ENCODE measurements at places on chromosomes 16 and 17.
A peak's percentile ranks its signal among the peaks of the same experiment; 100 is the strongest.

- DNase-seq, result no peak
These were observed 1.5 kb downstream of the ATPAF2 start for GRCh38 chr17:18037486-18037885.

DNA sequence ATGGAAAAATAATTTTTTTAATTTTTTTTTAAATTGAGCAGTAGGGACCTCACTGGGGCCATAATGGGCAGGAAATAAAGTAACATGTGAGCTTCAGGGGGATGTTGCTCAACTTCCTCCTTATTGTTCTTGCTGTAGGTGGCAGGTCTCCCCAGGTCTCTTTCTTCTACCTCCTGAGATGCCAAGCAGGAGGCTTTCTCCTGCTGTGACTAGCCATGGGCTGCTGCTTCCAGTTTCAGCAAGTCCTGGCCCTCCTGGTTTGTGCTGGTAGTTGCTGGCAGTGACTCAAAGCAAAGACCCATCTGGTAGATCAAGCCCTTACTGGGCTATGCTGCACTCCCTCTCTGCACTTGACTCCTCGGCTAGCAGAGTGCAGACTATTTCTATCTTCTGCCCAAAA, 2.3 kb downstream of the DPEP2NB start:
- no peak for DNase-seq

- DNase-seq, result no peak
These were observed 14.2 kb upstream of the CCL1 start for GRCh38 chr17:34377078-34377823.

GRCh38 chr16:88886845-88887521, 20.5 kb upstream of the PABPN1L start:
- no peak for DNase-seq

DNA sequence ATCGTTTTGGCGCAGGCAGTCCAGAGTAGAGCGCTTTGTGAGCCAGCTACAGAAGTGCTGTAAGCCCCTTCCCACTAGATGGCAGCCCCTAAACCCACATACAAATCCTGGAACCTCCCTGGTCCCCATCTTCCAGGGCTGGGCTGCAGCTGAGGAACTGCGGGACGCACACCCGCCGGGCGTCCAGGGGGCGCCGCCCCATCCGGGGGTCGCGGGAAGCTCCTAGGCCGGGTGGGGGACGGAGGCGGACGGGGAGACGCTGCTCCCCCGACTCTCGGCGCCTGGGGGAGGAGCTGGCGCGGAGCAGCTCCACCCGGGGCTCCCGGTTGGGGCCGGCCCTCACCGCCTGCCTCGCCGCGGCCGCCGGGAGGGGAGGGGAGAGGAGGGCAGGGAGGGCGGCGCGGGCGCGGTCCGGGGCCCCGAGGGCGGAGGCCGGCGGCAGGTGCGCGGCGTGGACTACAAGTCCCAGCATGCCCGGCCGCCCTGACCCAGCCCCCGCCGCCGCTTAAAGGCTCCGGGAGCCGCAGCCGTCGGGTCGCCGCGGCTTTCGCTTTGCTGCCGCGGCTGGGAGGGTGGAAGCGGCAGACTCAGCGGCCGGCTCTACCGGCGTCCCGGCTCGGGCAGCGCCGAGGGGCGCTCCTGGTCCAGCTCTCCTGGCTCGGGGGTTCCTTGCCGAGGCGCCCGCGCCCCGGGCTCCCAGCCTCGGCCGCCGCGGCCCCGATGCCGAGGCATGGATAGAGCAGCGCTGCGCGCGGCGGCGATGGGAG, at the start of gene KSR1:
Gene KSR1, plus strand, starts transcription at position 535 of the 767 bp plus-strand sequence. Its CDS starts 196 bp downstream, at position 731.
- DNase-seq, result peak; percentile 88

DNA sequence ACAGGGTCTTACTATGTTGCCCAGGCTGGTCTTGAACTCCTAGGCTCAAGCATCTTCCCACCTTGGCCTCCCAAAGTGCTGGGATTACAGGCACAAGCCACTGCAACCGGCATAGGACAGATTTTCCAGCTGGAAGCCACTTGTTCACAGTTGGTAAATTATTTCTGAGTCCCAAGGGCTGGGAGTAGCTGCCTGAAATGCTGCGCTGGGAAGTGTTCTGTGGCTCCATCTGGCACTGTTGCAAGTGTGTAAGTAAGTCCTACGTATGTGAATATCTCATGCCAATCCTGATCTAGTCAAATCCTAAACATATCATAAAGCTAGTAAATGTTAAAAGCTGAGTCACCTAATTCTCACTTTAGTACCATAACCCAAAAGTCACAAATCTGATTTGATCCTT, 48.1 kb downstream of the YWHAE start:
- no peak for DNase-seq

GRCh38 chr16:28925386-28926228, 569 bp upstream of the RABEP2 start:
- peak; percentile 89 for DNase-seq

DNA sequence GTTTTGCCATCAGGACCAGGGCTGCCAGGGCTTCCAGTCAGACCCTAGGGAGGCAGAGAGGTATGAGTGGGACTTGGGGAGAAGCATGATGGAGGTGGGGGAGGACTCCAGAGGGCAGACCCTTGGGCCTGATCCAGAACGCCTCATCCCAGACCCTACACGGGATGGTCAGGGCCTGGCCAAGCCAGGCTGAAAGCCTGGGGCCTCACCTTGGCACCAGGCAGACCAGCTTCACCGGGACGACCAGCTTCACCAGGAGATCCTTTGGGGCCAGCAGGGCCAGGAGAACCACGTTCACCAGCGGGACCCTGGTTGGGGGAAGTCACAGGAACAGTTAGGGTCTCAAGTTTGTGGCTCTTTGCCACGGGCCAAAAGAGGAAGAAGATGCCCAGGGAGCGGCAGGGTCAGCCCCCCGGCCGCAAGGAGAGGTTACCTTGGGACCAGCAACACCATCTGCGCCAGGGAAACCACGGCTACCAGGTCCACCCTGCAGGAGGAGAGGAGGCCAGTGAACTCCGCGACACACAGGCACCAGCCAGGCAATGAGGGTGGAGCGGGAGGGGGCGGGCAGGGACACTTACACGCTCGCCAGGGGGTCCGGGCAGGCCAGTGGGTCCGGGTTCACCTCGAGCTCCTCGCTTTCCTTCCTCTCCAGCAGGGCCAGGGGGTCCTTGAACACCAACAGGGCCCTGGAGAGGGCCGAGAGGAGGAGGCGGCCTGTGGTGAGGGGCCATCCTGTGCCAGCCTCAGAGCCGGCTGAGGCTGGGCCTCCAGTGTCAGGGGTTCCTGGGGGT, 7.1 kb downstream of the COL1A1 start:
- DNase-seq, result no peak

DNA sequence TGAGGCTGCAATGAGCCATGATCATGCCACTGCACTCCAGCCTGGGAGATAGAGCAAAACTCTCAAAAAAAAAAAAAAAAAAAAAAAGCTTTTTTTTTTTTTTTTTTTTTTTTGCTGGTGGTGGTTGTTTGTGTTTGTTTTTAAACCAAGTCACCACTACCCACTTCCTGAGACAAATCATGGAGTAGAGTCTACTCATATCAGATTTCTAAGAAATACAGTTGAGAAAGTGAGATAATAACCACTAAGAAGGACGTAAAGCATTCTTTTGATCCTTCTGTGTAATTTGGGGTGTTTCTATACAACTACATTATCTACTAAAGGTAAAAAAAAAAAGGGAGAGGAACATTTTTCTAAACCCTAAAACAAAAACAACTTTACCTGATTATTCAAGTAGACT, 38.0 kb downstream of the AXIN2 start:
- DNase-seq, result no peak

- no peak for DNase-seq
These were observed 15.5 kb downstream of the CPD start for GRCh38 chr17:30393911-30394867.

- no peak for DNase-seq
These were observed 1.1 kb downstream of the CHTF8 start for GRCh38 chr16:69131167-69131838.

DNA sequence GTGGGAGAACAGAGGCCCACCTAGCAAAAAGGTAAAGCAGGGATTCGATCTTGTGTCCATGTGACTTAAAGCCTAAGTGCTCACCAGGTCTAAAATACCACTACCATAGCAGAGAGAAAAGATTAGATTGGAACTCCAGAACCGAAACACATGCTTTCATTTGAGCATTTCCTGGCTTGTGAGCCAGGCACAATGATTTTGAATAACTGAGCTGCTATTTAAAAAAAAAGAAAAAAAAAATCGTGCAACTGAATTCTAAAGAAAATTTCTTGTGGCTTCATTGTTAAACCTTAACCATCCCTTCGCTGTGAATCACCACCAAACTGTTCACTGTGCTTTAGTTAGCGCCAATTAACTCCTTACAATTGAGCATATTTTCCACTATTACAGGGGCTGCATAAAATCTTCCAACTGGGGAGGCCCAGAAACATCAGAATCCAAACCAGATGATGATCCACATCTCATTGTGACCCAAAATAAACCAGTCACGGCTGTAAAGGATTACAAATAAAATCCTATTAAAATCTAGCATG, 366.4 kb upstream of the ERCC4 start:
- no peak for DNase-seq

- no peak for DNase-seq
These were observed 25.0 kb downstream of the WIPI1 start for GRCh38 chr17:68432086-68432864.

GRCh38 chr17:1951920-1952319, 73.2 kb downstream of the RTN4RL1 start:
- no peak for DNase-seq

GRCh38 chr16:80723981-80724380, 80.4 kb downstream of the CDYL2 start:
- no peak for DNase-seq

Measured in activated T-cell treated with anti-CD3 and anti-CD28 coated beads, Interleukin-2, amount 50 U/mL, for 48 hours (primary cell).